Stimulated activated CD4-positive, alpha-beta T cell treated with anti-CD3 and anti-CD28 coated beads, Interleukin-15, amount 100 ng/mL, for 1 hour (primary cell): ENCODE measurements at places on chromosomes 6 and 20.

DNA sequence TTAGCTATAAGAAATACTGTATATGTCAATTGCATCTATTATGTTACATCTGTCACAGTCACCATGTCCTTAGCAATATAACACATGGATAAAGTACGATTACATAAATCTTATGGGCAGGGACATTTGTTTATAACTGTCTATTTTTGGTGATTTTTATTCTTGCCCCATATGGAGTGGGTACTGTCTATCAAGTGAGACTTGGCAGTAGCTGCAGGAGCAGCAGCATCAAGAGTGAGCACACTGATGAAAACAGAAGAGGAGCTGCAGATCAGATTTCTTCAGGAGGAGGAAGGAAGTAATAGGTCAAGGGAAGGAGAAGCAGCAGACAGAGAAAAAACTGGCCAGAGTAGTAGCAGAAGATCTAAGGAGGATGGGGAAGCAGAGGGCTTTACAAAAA is 516.7 kb downstream of the C6orf118 start:
- no peak for DNase-seq

GRCh38 chr6:128225612-128226011 is 294.8 kb downstream of the PTPRK start:
- no peak for DNase-seq

DNA sequence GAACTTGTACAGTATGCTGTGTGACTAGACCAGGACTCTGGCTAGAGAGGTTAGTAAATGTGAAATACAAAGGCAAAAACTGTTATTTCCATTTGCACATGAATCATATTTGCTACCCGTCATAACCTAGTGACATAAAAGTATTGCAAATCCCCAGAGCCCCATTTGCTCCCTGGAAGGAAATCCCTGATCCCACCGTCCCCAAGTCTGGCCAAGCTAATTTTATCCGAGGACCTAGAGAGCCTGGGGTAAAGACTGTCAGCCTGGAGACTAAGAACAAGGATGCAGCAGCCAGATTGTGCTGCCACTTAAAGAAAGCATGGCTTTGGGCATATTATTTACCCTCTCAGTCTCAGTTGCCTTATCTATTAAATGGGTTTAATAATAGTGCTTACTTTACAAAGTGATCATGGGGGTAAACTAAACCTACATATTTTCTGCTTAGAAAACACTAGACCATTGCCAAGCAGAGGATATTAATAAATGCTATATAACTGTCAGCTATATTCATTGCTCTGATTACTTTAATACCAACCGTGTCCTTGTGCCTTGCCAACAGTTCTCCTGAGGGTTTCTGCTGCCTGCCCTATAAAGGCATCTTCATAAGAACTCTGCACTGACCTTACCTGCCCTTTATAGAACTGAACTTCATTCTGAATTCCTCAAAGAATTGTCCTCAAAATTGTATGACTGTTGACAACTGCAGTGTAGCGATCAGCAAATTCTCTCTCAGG is 16.9 kb upstream of the TNFAIP3 start:
- no peak for DNase-seq

DNA sequence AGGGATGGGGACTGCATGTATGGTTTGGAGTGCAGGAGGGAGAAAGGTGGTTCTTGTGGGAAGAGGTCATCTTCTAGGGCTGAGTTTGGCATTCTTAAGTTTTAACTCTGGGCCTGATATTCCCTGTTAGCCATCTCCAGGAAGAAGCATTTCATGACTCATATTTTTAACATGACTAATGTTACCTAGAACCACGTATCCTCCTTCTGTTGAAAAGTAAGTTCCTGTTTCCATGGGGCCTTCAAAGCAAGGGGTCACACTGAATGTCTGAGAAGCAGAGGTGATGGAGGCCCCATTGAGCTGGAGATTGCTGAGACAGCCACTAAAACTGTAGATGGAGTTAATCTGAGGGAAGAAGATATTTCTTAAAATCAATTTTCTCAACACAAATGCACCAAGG is 30.2 kb downstream of the FAM229B start:
- DNase-seq, result no peak

DNA sequence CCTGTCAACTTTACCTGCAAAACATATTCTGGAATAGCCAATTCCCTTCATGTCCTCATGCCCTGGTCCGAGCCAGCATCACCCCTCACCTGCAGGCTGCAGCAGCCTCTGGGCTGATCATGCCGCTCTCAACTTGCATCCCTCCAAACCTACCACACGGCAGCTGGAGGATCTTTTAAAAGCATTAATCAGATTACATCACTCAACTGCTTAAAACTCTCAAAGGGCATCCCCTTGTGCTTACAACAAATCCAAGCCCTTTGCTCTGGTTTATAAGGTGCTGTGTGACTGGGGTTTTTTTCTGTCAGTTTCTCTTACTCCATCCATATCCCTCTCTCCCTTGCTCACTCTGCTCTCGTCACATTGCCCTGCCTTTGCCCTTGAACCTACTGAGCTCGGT is 24.0 kb downstream of the CD40 start:
- DNase-seq, result no peak
